ENCODE measurements at places on chromosomes 13 and 19. TPM values are rescaled to one million over a fixed set of nuclear protein-coding genes. Genes with fewer than 3 reads are reported as not detected.

DNA sequence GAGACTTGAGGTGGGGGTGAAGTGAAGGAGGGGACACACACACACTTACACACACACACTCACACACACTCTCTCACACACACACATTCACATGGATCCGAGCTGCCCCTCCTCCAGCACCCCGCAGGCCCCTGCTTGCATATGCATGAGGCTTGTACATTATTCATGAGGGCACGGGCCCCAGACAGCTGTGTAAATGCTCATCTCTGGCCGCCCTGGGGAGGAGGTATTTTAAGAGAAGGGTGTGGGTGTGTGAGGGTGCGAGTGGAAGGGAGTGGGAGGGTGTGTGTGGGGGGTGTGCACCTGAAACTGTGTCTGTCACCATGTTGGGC is 2.4 kb downstream of the NCAN start:
- H3K36me3 ChIP-seq: no peaks in the 10 kb centered on the region
- H3K4me3 ChIP-seq: no peak overlapping the region
- no peaks in the 10 kb centered on the region for H3K4me1 ChIP-seq

DNA sequence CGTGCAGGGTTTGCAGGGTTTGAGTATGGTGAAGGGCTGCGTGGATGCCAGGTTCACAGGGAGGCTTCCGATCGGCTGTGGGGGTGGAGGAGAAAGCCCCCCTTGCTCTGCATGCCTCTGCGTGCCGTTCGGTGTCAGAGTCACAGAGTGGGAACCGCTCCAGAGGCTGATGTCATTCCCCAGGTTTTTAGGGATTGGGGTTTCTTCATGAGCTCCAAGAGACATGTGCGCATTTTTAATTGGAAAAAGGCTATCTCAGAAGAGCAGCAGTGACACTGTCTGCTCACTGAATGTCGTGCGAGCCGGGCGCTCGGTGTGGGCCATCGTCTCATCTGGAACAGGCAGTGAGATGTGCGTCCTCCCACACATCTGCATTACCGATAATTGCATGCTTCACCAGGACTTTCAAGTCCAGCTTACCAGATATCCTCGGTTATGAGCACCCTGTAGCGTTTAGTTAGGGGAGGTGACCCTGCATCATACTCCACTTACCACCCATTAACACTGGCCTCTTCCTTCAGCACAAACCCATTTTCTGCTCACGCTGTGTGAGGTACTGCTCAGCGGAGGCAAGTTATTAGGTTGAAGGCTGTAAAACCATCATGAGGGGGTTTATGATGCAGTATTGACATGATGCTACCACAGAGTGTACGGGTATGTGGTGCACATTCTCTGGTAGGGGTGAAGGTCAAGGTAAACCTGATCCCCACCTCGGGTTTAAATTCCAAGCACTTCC is 1.7 kb downstream of the MCF2L start:
- no peak overlapping the region for H3K27ac ChIP-seq
- no peaks in the 10 kb centered on the region for H3K27me3 ChIP-seq
- H3K4me3 ChIP-seq: peak overlapping the region; percentile 87
- no peak for DNase-seq

The ZNF563 gene
- 2.0 TPM for total RNA-seq

DNA sequence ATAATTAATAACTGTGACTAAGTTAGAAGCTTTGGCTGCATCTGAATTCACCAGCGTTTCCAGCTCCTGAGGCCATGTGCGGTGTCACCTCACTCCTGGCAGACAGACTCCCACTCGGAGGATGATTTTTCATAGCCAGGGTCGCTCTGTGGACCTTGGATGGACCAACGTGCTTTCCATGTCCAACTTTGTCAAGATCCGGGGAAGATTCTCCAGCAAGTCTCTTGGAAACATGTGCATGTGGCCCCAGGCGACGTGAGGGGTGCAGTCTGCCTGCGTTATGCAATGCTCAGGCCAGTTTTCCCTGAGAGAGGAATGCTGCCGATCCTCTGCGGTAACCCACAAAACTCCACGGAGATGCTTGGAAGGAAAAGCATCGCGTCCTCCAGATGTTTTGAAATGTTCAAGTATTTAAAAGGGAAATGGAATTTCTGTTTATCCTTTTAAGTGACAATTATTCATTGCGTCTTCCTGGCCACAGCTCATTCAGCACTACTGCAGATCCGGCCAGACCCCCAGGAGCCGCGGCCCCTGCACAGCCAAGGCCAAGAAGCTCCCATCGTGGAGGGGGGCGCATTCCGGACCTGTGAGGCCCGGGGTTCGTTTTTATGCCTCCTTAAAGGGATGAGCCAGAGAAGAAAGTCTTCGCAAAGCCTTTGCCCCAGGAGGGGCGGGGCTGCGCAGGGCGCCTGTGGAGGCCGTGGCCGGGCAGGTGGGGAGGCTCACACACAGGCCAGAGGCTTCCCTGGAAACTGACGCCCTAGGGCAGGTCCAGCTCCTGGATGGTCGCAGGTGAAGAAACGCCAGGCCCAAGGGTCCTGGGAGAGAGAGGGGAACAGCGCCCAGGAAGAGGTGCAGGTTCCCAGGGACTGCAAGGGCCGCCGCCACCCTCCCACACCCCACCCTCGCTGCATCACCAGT is 46.0 kb downstream of the C13orf46 start:
- H3K27me3 ChIP-seq: peaks cover 7% of the 10 kb centered on the region
- no peaks in the 10 kb centered on the region for H3K36me3 ChIP-seq
- H3K4me3 ChIP-seq: no peak overlapping the region
- H3K4me1 ChIP-seq: no peaks in the 10 kb centered on the region
- H3K27ac ChIP-seq: no peak overlapping the region

DNA sequence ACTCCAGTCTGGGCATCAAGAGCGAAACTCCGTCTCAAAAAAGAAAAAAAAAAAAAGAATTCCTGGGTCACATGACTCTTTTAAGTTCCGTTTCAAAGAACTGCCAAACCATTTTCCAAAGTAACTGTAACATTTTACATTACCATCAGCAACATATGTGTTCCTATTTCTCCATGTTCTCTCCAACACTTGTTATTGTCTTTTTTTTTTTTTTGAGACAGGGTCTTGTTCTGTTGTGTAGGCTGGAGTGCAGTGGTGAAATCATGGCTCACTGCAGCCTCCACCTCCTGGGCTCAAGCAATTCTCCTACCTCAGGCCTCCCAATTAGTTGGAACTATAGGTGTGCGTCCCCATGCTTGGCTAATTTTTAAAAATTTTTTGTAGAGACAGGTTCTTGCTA is 6.5 kb downstream of the LGALS7B start:
- H3K27ac ChIP-seq: no peak overlapping the region
- H3K27me3 ChIP-seq: peaks cover 3% of the 10 kb centered on the region
- H3K4me1 ChIP-seq: no peaks in the 10 kb centered on the region
- H3K4me3 ChIP-seq: no peak overlapping the region
- DNase-seq: no peak
- no peaks in the 10 kb centered on the region for H3K36me3 ChIP-seq

- DNase-seq: no peak
- no peak overlapping the region for H3K4me3 ChIP-seq
- no peaks in the 10 kb centered on the region for H3K27me3 ChIP-seq
- peaks cover 27% of the 10 kb centered on the region for H3K36me3 ChIP-seq
- H3K4me1 ChIP-seq: no peaks in the 10 kb centered on the region
These were observed 12.5 kb downstream of the ALG5 start for GRCh38 chr13:36986462-36987240.
